ENCODE measurements at places on chromosomes 1 and 21. TPM values are rescaled to one million over a fixed set of nuclear protein-coding genes. Genes with fewer than 3 reads are reported as not detected.

HSD3B1 gene
- not detected for total RNA-seq

S100A12 gene
- total RNA-seq: not detected

TMEM200B gene
- total RNA-seq: 13.7 TPM

LRRC71 gene
- not detected for total RNA-seq

ZMYND12 gene
- 2.2 TPM for total RNA-seq

PRCC gene
- total RNA-seq: 21.9 TPM

STXBP3 gene
- total RNA-seq: 75.0 TPM

SIKE1 gene
- 66.0 TPM for total RNA-seq

HSPG2 gene
- 251 TPM for total RNA-seq

LAD1 gene
- total RNA-seq: not detected

NBPF8 gene
- 13.7 TPM for total RNA-seq

TTLL10 gene
- not detected for total RNA-seq

ILDR2 gene
- total RNA-seq: 0.11 TPM

PROK1 gene
- total RNA-seq: not detected

RIMKLA gene
- 0.13 TPM for total RNA-seq

SAMD11 gene
- 36.2 TPM for total RNA-seq

CELSR2 gene
- 0.52 TPM for total RNA-seq

CRB1 gene
- total RNA-seq: 0.65 TPM

DCDC2B gene
- not detected for total RNA-seq

RNU1-3 gene
- total RNA-seq: under 0.01 TPM

TTC39A gene
- total RNA-seq: 0.32 TPM

TRIM67 gene
- total RNA-seq: 0.22 TPM

SELENBP1 gene
- total RNA-seq: 90.6 TPM

KIAA0040 gene
- 1.3 TPM for total RNA-seq

GCSAML gene
- total RNA-seq: not detected

FMO1 gene
- total RNA-seq: not detected

OR6K3 gene
- total RNA-seq: not detected

B3GALT2 gene
- total RNA-seq: 0.13 TPM

KIF17 gene
- total RNA-seq: 0.43 TPM

CDA gene
- 10.1 TPM for total RNA-seq

SH3BGR gene
- total RNA-seq: 1.4 TPM

SOX13 gene
- 1.8 TPM for total RNA-seq

Data from articular chondrocyte of knee joint (primary cell).